Stimulated activated effector memory CD8-positive, alpha-beta T cell treated with anti-CD3 and anti-CD28 coated beads, Interleukin-12 subunit alpha, Interleukin-12 subunit beta, amount 100 ng/mL, for 72 hours (primary cell): ENCODE measurements at places on chromosomes 5 and 9.
A peak's percentile ranks its signal among the peaks of the same experiment; 100 is the strongest.

DNA sequence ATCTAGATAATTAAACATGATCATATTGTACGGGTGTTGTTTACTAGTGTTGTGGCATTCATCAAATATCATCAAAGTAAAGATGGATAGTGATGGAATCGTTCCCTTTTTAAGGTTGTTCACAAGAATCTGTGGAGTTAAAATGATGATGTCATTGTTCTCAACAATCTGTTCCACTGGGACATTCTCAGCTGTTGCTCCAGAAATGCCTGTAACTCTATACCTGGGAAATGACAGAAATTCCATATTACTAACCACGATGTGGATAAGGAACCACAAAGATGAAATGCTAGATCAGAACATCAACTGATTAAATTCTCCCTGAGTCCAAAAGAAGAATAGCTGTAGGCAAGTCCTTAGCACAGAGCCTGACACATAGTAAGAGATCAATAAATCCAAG lies 38.0 kb downstream of the RIGI start:
- DNase-seq = no peak

GRCh38 chr9:104905931-104906330 lies 22.0 kb downstream of the ABCA1 start:
- no peak for DNase-seq

- no peak for DNase-seq
Observed at GRCh38 chr5:447501-447900, 4.5 kb downstream of the EXOC3 start.

DNA sequence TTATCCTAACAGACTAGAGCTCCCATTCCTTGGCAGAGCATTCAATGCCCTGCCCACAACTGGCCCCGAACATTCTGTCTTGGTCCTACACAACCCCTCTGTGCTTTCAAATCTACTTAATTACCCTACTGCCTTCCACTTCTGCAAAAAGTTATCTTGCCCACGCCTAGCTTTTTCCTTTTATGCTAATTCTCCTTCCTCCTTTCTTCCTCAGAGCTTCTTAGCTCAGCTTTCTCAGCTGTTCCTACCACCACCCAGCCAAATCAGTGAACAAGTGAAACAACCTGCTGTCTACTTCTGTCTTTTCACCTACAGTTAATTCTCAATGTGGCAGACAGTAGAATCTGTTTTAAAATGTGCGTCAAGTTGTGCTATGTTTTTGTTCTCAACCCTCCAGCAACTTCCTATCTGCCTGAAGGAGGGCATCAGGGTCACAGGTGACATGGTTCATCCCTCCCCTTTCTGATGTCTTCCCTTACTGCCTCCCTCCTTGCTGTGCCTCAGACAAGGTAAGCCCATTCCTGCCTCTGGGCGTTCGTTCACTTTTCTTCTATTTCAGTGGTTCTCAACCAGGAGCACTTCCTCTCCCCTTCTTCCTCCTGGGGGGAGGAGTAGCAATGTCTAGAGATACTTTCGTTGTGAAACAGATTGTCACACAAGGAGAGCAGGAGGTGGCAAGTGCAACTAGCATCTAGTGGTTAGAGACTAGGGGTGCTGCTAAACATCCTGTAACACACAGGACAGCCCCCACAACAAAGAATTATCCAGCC lies 1.3 kb upstream of the REEP5 start:
- DNase-seq = peak; percentile 77

DNA sequence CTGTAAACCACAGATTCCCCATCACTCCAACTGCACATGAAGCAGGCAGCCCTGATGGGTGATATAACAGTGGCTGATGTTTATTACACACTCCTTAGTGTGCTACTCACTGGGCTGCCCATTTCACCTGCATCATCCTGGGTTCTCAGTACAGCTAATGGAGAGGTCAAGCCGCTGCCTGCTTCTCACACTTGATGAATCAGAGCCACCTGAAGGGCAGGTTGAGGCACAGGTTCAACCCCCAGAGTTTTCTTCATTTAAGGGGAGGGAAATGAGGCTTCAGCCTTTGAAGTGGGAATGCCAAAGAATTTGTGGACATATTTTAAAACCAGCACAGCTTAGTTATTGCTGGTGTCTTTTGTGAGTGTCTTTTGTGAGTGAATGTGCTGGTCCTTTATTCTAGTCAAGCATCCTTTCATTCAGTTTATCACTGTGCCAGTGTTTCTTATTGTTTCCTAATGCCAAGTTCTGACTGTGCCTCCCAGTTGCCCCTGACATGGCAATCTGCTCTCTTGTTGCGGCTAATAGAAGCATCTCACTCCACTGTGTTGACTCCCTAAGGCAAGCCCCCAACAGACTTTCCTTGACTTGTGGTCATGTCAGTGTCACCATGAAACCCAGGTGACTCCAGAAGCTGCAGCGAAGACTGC lies 109.2 kb downstream of the FBXL7 start:
- no peak for DNase-seq

DNA sequence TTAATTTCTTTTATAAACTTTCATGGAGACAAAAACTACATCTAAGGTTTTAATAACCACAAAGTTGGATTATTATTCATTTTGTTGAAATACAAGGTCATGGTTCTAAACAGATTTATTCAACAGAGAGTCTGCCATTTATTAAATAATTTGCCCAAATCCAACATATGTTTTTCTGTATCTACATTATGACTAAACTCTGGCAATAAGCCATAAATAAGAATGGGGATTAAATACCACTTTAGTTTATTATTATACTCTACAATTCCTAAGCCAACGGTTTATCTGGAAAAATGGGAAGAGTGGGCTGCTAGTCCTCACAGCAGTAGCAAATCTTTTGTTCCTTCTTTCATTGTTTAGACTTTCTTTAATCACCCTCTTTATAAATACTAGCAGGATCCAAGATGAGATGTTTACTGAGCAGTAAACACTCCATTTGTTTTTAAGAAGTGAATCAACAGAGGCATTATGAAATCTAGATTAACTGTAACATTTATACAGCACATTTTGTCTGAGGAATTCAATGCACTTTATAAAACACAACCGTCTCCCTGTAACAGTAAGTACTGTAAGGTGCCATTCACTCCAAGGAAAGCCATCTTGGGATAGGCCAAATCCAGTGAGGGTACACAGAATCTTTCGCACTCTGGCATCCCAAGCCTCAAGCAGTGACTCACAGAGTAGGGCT lies 89.7 kb downstream of the DROSHA start:
- no peak for DNase-seq

DNA sequence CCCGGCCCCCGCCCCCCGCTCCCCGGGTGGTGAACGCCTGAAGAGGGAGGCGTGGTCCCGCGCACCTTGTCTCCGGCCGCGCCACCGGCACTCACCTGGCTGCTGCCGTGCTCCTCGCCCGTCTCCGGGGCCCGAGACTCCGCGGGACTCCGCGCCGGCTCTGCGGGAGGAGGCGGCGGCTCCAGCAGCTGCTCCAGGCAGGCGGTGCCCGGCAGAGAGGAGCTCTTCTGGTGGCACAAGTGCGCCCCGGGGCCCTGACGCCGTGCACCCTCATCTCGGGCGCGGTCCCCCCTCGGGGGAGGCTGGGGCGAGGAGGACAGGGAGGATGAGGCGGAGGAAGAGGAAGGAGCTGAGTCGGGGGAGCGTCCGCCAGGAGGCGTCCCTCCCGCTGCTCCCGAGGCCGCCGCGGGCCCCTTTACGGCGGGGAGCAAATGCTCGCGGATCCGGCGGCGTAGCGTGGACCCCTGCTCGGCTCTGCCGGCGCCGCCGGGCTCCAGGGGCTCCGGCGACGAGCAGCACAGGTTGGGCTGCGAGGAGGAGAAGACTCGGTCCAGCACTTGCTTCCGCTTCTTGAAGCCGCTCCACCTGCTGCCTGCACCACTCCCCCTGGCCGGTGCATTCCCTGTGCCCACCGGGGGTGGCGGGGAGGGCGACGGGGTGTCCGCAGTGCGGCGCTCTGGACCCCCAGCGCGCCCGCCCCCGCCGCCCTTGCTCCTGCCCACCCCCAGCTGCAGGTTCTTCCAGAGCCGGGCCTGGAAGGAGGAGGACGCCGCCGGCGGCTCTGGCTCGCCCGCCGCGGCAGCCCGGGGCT lies 928 bp downstream of the MCTP1 start:
- peak; percentile 5 for DNase-seq

- no peak for DNase-seq
Observed at GRCh38 chr9:74817281-74817810, 70.4 kb downstream of the TRPM6 start.

DNA sequence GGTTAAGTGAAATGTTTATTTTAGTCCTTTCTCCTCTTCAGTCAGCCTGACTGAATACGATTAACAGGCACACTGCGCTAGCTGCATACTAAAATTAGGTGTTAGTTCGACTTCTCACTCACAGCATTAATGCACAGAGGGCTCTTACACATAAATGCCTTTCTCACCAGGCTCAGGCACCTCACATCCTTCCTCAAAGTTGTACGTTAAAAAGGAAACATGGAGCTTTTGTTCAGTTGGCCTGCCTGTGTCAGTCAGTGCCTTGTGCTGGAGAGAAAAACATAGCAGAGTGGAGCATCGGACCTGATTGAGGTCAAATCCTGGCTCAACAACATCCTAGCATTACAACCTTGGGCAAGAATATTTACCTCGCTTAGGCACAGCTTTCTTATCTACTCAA lies 236.0 kb upstream of the ZNF462 start:
- DNase-seq = no peak

- DNase-seq = no peak
Observed at GRCh38 chr5:94893412-94894135, 275.1 kb downstream of the SLF1 start.

- no peak for DNase-seq
Observed at GRCh38 chr5:160250826-160251225, 21.5 kb downstream of the FABP6 start.

DNA sequence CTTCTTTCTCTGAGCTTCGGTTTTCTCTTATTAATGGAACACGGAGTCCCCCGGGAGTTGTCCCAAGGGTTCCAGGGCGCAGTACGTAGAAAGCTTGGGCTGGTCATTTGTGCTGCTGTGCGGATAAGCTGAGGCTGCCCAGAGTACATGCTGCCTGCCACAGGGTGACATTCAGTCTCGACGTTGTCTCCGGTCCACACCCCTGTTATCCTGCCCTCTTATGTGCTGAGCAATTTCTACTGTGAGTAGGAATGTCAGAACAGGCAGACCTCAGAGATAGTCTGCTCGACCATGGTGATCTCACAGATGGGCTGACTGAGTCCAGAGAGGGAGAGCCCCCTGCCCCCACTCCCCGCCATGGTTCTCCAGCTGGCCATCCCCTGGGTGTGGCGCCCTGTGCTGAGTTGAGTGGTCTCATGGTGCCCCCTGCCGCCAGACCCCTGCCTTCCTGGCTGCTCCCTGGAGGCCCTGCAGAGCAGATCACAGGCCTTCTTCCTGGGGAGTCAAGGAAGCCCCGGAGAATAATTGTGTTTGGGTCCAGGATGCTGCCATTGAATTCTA lies 124.0 kb downstream of the RGS3 start:
- no peak for DNase-seq

DNA sequence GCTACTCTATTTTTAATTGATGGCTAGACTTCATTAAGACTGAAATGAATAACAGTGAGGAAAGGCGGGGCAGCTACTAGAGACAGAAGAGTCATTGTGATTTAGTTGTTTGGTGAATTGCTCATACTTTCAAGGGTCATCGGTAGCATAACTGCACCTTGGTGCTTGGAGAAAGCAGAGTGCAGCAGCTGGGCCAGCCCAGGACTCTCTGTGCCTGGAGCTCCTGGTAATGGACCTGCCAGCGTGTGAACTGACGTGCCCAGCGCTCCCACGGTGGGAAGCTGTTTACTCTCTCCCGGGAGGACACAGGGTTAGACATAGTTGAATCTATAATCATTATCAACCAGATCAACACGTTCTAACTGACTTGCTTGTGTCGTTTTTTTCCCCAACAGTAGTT lies 42.9 kb downstream of the LURAP1L start:
- no peak for DNase-seq

GRCh38 chr9:21402386-21403251 lies 6.3 kb upstream of the IFNA8 start:
- no peak for DNase-seq

DNA sequence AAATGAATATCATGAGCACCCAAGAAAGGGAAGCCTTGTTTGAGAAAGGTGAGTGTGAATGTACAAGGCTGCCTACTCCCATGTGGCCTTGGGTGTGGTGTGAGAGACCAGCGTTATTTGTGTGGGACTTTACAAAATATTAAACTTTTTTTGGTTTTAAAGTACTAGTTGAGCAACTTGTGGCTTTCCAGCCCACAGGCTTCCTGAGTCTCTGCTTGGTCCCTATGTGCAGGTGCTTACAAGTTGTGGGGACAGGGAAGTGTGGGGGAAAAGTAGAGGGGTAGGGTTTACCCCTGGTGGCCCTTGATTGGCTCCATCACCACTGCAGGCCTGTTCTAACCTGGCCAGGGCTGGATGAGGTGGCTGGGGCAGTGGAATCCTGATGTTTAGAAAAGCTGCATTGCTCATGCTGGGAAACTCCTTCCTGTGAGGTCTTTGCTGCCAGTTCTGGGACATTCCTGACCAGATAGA lies 19.7 kb downstream of the PTTG1 start:
- no peak for DNase-seq

GRCh38 chr5:45417285-45417998 lies 278.7 kb downstream of the HCN1 start:
- no peak for DNase-seq

GRCh38 chr5:64773533-64773932 lies 4.8 kb downstream of the CWC27 start:
- DNase-seq = no peak

GRCh38 chr5:88770276-88771257 lies 112.4 kb downstream of the MEF2C start:
- DNase-seq = no peak

DNA sequence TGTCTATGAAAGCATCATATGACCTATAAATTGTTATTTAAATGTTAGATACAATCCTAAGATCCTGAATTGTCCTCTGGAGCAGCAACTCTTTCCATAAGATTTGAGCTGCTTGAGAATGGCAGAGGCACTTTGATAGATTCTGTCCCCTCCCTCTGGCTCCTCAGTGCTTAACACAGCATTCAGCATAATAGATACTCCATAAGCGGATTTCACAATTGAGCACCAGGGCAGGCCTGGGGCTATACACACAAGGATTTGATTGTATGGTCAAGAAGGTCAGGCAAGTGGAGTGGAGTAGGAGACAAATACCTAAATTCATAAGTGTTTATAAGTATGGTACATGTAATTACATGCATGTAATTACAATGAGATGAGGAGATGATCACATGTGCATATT lies 96.3 kb downstream of the FOXD1 start:
- no peak for DNase-seq

DNA sequence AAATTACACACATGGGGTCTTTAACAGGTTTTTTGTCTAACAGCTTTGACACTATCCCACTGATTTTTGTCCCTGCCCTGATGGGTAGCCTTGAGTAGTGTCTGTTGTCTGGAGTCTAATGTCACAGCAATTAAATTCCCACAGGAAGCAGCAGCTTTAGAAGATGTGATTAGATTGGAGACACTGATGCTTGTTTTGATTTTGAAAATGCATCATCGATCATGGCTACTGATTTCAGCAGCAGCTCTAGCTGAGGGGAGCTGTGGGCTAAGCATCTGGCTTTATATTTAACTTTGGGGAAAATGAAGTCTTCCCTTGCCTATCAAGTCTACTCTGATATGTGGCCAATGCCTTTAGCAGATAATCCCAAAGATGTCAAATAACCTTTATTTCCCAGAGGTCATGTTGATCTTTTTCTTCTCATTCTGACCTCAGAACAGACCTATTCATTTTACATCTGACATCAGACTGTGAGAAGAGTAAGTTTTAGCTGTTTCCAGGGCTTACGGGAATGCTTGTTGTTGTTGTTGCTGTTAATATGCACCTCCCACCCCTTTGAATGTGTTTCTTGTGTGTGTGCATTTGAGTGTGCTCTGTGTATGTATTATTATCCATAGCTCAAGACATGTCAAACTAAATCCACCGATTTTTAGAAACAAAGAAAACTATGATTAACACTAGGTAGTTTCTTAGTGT lies 704.9 kb upstream of the NUDT12 start:
- no peak for DNase-seq
